ENCODE measurements at places on chromosomes 7 and 10.

DNA sequence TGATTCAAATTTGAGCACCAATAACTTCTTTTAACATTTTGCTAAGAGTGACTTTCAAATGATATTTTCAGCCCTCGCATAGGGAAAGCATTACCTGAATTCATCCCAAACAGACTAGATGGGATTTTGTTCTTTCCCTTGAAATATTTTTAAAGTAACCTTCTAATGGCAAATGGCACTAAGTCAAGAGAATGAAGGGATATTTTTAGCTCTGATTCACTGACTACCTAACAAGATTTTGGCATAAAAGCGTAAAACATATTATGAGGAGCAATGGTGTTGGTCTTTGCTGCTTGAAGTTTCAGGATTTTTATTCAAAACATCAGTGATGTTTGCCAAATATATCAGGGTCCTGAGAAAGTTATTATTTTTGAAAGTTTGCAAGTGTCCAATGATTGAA is 290.3 kb downstream of the CDK14 start:
- DNase-seq, result no peak

DNA sequence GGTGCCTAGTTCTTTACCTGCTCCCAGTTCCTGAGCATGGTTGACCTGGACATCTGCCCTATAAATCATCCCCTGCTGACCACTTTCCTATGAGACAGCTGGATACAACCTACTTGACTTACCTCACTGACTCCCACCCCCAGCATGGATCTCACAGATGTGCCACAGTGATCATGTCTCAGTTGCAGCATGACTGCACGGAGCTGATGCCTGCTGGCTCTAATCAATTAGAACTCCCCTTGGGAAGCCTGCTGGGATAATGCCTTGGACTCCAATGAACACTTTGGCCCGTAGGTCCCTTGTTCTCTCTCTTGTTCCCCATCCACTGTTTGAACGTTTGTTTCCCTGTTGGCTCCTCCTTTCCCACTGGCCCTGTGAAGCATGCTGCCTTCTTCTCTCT is 271.2 kb upstream of the IGFBP3 start:
- DNase-seq, result no peak

- DNase-seq, result no peak
These were observed 12.7 kb upstream of the FOXL3 start for GRCh38 chr7:277228-277627.

DNA sequence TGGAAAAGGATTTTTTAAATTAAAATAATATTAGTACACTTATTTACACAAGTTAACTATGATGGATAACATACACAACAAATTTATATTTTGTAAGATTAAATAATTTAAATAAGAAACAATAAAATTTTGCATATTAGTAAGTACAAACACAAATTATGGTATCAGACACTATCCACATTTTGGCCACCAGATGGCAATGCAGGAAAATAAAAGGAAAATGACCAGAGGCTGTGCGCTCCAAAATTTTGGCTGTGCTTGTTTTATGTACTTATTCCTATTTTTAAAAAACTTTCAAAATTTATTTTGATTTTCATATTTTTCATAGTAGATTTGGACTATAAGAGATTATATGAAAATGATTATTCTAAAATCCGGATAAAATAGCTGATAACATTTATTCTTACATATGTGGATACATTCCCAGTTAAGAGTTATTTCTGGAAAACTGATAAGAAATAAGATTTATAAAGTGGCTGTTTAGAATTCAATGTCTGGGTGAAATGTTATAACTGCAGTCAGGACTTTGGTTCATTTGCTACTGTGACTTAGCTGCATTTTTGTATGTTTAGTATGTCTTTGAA is 274.7 kb upstream of the HGF start:
- DNase-seq, result no peak

GRCh38 chr7:99748846-99749579 is 14.0 kb upstream of the CYP3A7 start:
- no peak for DNase-seq

- no peak for DNase-seq
These were observed 156.1 kb downstream of the ADK start for GRCh38 chr10:74307061-74307651.
